Kidney capillary endothelial cell (primary cell): ENCODE measurements at places on chromosomes 7 and 10.

DNA sequence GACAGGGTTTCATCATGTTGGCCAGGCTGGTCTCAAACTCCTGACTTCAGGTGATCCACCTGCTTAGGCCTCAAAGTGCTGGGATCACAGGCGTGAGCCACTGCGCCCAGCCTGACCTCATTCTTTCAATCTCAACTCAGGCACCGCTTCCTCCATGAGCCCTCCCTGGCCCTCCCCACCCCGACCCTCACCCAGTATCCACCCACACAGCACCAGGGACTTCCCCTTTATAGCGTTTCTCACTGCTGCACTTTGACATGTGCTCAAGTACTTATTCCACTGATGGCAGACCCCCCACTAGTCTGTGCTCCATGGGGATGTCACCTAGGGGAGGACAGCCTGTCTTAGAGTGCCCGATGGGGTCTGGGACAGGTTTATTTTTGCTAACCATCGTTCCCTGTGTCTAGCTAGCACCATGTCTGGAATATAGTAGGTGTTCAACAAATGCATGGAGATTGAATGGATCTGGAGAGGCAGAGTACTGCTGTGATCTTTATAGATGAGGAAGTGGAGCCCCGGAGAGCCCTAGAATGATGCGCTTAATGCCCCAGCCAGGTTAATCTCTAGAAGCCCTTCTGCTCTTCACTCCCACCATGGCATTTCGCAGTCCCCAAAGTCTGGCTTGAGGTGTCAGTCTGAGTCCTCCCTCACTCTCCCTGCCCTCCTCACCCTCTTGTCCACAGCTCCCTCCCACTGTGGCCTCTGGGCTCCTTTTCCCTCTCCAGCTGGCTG, 258.8 kb downstream of the RPS24 start:
- no peak for DNase-seq

GRCh38 chr10:114911052-114911711, 26.8 kb upstream of the TRUB1 start:
- DNase-seq: no peak

- no peak for DNase-seq
Measured at GRCh38 chr10:126155528-126155927, 232.7 kb downstream of the ADAM12 start.

DNA sequence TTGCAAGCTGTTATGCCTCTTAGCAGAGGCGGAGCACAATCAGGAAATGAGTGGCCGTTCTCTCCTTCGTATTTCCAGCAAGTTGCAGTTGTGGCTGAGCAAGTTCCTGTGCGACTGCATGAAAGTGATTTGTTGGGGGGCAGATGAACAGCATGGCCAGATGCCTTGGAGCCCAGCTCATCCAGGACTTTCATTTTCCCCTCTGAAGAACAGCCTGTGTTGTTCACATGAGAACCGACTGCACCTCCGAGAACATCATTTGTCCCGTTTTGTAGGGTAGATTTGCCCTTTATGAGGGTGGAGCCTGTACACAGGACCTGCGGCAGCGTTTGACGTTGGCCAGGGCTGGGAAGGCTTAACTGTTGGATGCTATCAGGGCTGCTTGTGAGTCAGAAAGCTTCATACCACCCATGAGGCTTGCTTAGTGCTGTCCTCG, 4.4 kb downstream of the BAG3 start:
- peak; percentile 85 for DNase-seq

DNA sequence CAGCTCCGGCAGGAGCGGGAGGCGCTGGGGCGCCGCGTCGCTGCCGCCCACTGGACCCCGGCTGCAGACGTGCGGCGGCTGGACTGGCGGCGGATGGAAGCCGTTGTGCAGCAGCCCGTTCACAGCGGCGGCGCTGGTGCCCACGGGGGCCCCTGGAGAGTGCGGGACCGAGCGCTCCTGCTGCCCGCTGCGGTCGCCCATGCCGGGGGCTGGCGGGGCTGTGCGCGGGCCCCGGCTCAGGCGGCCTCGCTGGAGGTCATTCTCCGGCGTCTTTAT, 413 bp downstream of the PANK1 start:
- DNase-seq: peak; percentile 35

DNA sequence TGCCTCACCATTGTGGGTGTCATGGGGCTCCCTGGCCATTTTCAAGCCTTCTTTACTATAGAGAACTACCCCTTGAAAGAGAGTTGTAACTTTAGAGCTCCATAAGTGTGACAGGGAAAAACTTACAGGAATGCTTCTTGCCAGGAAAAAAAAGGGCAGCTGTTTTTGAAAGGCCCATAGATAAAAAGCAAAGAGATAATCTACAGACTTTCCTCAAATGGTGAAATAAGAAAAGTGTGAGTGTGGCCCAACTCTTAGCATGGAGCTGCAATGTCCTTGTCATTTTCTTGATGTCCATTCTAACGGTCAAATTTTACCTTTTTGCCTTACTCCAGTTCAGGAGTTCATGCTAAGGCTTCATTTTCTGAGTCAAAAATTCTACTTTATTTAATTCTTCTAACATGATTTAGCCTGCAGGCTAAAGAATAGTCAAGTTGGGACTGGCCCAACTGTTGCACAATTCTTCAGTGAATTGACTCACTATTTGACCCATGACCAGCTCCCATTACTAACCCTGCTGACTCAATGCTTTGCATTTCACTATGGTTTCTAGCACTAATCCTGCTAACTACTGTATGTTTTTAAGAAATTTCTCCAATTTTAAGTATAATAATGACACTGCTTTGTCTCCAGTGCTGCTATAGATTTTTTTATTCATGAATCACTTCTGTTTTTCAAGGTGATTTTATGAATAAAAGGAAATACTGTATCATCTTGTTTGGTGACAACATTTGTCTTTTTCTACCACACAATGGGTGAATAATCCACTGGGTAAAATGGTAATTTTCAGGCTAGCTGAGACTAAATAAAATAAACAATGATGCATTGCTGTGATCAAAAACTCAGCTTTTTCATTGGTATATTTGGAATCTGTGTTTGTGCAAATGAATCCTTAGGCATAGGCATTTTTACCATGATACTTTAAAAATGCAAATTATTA, 41.4 kb upstream of the SGCE start:
- DNase-seq: peak; percentile 93
